Stimulated activated CD8-positive, alpha-beta memory T cell treated with anti-CD3 and anti-CD28 coated beads, Interleukin-4, amount 100 ng/mL, for 1 hour (primary cell): ENCODE measurements at places on chromosomes 2 and 18.

DNA sequence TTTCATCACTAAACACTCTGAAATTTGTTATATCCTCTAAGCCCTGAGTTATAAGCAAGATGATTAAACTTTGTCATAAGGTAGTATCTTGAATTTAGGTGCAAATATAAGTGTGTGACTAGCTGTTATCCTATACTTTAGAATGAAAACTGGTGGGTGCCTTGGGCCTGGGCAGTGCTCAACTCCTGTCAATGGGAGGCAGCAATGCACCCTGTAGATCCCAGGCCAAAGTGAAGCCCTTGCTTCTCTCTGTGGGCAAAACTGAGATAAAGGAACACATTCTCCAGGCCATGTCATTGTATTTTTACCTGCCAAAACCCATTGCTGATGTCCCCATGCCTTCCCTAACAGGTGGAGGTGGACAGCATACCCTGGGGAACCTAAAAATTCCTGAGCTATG, 525.2 kb downstream of the TNS1 start:
- DNase-seq: no peak

- DNase-seq: no peak
These were observed 112.4 kb downstream of the PLEKHA3 start for GRCh38 chr2:178592655-178593054.

DNA sequence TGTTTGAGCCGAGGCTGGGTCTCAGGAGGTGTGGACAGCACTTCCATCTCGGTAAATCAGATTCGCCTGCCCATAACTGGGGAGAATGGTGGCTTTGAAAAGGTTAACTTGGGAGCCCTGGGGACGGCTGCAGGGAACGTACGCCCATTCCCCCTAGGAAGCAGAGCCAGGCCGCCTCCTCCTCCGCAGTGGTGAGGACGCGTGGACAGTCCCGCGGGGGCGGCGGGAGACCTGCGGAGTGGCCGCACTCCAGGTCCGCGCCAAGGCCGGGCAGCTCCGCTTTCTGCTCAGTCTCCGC, 845 bp upstream of the MYCN start:
- DNase-seq: no peak

- DNase-seq: no peak
These were observed 178.2 kb upstream of the ZEB2 start for GRCh38 chr2:144698156-144698555.

DNA sequence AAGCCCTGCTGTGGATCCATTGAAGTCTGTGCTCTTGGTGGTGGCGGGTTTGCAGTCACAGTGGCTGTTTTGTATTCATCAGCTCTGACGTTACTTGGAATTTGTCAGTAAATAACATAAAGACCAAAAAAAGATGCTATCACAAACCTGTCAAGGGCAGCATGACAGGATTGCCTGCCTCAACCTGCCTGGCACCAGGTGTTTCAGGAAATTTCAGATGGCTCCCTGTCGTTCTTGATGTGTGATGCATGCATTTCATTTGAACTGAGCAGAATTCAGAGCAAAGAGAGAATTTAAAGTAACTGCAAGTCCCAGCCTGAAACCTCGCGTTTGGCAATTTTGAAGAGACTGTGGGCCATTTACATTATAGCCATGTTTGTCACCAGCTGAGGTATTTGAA, 50.3 kb upstream of the EPC2 start:
- DNase-seq: no peak

DNA sequence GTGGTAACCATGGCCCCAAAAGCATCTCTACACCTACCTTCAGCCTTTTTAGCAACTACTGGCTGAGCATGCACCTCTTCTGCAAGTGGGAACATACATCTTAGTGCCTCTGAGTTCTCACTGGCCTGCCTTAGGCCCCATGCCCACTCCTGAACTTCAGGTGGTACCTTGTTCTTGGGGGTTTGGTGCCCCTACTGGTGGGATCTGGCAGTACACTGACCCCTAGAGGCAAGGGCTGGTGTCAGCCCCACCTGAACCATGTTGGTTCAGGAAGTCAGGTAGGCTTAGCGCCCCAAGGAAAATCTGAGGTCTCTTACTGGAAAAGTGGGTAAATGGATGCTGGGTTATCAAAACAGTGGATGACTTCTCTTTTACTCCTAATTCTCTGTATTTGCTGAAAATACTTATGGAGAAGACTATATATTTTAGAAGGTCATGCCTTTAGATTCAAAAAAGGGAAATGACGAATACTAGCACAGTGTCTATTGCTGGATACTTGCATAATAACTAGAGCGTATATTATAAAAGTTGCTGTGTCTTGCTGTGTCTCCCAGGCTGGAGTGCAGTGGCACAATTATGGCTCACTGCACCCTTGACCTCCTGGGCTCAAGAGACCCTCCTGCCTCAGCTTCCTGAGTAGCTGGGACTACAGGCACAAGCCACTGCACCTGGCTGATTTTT, 84.6 kb downstream of the RAB31 start:
- DNase-seq: no peak
